ENCODE measurements at places on chromosomes 1 and 21. TPM values are rescaled to one million over a fixed set of nuclear protein-coding genes. Genes with fewer than 3 reads are reported as not detected.

GRCh38 chr1:232474826-232475225 is 155.1 kb downstream of the SIPA1L2 start:
- DNase-seq, result no peak

DNA sequence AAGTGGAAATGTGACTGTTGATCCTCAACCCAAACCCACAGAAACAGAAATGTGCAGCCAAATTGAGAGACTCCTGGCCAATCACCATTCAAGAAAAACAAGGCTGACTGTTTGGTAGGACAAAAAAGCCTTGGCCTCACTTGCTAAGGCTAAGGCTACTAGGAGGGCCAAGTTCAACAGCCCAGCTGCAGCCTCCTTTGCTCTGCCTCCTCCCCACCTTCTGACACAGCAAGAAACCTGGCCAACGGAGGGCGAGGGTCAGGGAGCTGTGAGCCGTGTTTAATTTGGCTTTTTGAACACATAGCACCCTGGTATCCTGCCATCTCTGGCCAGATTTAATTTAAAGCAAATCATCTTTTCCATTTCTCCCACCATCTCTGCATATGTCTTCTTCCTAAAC is 165.8 kb upstream of the RAB4A start:
- DNase-seq, result no peak

DNA sequence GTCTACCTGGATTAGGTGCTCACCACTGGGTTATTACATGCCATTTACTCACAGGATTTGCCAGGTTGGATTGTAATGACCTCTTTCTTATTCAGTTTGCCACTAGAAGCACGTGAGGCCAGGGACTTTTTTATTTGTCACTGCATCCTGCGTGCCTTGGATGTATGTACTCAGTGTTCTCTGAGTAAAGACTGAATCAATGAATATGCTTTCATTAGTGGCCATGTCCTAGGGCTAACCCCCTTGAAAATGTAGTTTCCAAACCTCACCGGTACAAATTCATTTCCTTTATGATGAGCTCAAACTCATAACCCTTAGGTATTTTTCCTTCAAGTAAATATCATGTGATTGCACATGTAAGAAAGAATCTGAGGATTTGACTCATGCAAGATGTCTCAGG is 1.3 kb upstream of the ZP4 start:
- no peak for DNase-seq

DNA sequence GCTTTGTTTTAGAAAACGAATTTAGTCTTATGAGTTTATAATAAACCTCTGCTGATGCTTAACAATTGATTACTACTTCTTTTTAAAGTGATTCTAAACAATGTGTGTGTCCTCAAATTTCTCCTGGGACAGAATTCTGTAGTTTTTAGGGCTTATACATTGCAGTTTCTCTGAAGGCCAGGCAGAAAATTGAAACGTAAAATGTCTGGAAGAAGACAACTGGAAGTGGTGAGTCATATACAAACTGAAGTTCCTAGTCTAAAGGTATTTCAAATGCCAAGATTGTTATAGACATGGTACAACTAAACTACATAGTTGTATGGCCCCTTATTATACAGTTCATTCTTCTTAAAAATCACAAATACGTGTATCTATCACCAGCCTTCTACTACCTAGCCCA is 30.5 kb upstream of the RC3H1 start:
- no peak for DNase-seq

DNA sequence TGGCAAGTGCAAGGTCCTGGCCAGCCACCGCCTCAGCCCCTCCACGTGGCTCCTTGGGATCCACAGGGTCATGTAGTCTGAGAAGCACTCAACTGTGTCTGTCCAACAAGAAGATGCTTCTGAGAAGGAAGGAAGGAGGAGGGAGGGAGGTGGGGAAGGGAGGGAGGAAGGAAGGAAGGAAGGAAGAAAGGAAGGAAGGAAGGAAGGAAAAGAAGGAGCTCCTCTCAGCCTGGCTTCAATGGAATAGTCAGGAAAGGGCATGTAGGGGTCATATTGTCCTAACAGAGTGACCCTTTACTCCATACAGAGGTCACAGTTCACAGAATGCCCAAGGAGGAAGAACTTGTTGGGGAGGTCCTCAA is 42.5 kb upstream of the TARDBP start:
- DNase-seq, result no peak

DNA sequence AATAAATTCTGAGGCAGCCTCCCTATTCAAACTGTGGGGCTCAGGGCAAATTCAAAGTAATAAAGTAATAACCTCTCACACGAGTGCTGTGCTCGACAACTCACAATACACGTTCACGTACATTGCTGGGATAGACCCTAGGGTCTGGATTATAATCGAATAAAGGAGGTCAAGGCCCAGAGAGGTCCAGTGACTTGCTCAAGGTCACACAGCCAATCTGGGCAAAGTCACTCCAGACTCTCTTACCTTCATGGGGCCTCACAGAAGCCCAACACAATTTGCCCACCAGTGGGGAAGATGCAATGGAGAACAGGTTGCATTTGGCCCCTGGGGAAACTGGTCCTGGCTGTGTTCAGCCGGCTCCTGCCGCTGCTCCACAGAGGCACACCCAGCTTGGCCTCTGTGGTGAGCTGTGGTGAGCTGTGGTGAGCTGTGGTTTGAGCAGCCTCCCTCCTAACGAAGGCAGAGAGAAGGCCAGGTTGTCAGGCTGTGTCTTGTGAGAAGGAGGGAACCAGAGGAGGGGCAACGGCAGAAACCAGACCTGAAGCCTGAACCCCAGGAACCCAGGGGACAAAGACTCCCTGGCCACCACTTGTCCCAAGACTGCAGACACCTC is 35.1 kb downstream of the NUAK2 start:
- no peak for DNase-seq

- no peak for DNase-seq
Measured at GRCh38 chr1:206415942-206416341, 54.3 kb upstream of the IKBKE start.

DNA sequence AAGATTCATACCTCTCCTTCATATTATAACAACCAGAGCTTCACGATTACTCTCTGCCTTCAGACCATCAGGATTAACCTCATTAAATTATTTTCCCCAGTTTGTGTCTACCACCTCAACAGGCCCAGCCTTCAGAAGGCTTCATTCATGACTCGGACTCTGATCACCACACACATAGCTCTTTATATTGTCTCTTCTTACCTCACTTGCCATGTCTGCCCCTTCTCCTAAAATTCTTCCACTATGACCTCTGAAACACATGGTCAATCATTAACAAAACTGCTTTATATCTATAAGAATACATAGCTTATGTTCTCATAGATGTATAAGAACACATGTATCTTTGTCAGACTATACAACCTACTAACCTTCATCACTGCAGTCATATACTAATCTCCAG is 79.8 kb downstream of the USP1 start:
- DNase-seq, result no peak

DNA sequence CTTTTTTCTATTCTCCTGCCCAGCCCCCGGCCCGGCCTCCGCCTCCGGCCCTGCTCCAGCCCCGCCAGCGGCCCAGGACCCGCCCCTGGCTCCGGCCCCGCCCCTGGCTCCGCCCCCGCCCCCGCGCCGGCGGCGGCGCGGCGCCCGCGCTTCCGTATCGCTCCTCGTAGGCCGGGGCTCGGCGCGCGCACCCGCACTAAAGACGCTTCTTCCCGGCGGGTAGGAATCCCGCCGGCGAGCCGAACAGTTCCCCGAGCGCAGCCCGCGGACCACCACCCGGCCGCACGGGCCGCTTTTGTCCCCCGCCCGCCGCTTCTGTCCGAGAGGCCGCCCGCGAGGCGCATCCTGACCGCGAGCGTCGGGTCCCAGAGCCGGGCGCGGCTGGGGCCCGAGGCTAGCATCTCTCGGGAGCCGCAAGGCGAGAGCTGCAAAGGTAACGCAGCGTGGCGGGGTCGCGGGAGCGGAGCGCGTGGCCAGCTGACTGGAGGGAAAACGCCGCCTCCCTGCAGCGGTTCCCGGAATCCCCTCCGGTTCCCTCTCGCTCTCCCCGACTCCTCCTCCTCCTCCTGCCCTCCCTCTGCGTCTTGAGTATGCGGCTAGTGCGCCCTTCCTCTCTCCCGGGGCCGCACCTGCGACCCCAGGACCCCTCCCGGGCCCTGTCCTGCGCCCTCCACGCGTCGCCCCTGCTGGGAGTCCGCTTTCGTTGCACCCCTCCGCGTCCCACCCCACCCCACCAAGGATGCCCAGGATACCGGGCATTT is at the start of gene IFNAR2:
TSS of gene IFNAR2 (plus strand) at position 155 of the 761 bp plus-strand sequence. CDS start 11,985 bp downstream, outside the sequence.
- DNase-seq, result peak; percentile 65

DNA sequence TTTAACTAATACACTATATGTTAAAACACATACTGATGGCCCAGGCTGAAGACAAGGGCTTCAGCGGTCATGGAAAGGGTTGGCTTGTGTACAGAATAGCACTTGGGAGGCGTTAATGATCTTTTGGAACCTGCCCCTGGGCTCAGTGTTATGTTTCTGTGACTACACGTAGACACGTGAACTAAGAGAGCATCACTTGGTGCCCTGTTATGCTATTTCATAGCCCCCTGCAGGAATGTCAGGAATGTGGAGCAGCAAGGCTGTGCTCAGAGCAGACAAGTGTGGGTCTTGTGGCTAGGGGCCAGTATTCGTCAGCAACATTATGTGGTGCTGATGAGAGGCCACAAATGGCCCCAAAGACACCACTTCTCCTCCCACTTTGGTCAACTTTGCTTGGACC is 132.4 kb downstream of the MAP3K21 start:
- no peak for DNase-seq

- DNase-seq, result no peak
Measured at GRCh38 chr21:38784458-38785266, 21.1 kb upstream of the ETS2 start.

DNA sequence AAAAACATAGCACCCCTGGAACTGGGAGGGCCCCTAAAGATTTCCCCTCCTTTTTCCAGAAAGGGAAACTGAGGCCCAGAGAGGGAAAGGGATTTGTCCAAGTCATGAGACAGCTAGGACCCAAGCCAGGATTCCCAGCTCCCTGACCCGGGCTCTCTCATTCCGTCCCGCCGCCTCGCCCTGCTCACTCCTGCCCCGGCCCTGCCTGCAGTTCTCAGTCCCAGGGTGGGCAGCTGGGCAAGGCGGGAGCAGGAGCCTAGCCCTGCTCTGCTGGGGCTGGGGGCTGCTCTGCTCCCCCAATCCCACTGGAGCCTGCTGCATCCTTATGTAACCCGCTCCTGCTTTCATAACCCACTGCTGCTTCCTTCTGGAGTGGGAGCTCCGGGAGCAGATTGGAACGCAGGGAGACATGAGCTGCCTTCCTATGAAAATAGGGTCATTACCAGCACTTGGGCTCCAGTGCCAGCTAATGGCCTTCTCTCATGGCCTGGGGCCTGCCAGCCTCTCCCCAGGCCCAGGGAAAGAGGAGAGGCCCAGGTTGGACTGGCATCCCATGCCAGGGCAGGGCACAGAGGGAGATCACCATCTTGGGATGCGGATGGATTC is 84.5 kb downstream of the CAMK2N1 start:
- no peak for DNase-seq

- no peak for DNase-seq
Measured at GRCh38 chr1:6534248-6534822, 20.0 kb downstream of the NOL9 start.

The IL22RA1 gene
- polyA plus RNA-seq, result 0.32 TPM

The DCLRE1B gene
- polyA plus RNA-seq, result 8.5 TPM

The RGSL1 gene
- not detected for polyA plus RNA-seq

The CFAP57 gene
- 5.8 TPM for polyA plus RNA-seq

The MTARC1 gene
- polyA plus RNA-seq, result 27.3 TPM

The AMY2A gene
- 0.84 TPM for polyA plus RNA-seq

The IL23R gene
- not detected for polyA plus RNA-seq

The IL10 gene
- polyA plus RNA-seq, result 0.41 TPM

The SPEN gene
- polyA plus RNA-seq, result 65.2 TPM
